ENCODE measurements at places on chromosomes 7 and 10.

GRCh38 chr10:24408365-24408764, 199.4 kb downstream of the KIAA1217 start:
- no peak for DNase-seq

DNA sequence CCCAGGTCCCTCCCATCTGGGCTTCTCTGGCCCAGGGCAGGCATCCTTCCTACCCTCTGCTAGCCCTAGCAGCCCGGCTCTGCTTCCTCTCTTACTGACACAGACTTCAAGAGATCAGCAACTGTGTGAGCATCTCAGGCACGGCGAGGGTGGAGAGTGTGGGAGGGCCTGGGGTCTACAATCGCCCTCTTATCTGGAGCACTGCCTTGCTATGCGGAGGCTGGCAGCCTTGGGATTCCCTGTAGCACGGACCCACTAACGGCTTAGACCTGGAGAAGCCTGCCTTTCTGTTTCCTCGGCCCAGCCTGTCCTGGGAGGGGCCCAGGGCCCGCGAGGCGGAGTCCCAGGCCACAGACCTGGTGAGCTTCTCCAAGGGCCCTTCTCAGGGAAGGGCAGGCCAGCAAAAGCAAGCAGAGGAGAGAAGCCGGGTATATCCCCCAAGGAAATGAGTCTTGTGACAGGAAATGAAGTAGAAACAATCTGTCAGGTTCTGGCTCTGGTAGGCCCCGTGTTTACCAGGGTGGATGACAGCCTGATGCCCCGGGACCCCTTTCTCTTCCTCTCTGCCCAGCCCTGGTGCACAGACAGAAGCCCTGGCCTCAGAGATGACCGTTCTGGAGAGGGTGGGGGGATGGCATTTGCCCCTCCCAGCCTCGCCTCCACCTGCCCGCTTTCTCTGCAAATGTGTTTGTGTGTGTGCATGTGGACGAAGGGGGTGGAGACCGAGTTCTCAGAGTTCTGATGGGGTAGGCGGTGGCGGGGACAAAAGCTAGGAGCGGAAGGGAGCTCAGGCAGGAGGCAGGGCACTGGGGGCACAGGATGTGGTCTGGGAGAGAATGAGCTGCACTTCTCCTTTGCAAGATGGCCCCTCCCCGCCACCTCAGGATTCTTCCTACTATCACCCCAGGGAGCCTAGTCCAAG, 2.5 kb downstream of the LRCH4 start:
- peak; percentile 43 for DNase-seq

- no peak for DNase-seq
Observed at GRCh38 chr7:34672430-34672829, 14.4 kb downstream of the NPSR1 start.

DNA sequence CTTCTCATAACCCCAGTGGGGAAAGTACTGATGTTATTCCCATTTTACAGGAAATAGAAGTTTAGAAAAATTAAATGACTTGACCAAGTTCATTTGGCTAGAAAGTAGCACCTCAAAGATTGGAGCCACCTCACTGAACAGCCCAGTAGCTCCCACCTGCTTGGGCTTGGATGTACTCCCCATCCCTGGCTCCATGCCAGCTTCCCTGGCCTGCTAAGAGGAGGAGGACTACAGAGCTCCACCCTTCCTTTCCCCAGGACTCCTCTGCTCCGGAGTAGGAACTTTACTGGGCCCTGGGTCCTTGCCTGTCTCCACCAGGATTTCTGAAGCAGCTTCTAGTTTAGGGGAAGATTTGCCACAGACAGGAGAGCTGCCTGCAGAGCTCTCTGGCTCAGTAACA, 3.1 kb downstream of the HPS6 start:
- DNase-seq = no peak

DNA sequence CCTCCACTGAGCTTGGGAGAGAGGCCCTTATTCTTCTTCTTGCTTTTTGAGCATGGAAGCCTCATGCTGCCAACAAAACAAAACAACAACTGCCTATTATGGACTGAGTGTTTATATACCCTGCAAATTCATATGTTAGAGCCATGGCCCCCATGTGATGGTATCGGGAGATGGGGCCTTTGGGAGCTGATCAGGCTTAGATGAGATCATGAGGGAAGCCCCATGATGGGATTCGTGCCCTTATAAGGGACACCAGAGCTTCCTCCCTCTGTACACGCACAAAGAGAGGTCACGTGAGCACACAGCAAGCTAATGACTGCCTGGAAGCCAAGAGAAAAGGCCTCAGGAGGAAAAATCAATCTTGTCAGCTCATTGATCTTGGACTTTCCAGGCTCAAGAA, 235.0 kb downstream of the FANK1 start:
- no peak for DNase-seq

DNA sequence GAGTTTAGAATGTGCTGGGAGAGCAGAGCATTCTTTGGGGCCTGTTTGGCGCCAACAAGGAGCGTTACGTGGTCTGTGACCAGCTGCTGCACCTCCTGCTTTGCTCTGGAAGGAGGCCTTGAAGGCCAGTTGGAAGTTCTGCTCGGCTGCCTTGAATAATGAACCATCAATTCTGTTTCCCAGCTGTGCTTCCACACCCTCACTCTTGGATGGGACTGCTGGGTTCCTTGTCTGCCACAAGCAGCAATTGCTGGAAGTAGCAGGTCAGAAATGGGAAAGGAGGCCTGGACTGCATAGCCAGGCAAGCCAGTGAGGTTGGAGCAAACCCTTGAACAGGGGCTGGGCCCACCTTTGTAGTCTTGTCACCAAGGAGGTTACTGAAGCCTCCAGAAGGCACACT, 86.6 kb upstream of the INSYN2A start:
- DNase-seq = no peak

GRCh38 chr7:149293946-149294633, 32.1 kb downstream of the ZNF783 start:
- DNase-seq = no peak

- no peak for DNase-seq
Observed at GRCh38 chr10:88253622-88254021, 329.5 kb downstream of the RNLS start.

DNA sequence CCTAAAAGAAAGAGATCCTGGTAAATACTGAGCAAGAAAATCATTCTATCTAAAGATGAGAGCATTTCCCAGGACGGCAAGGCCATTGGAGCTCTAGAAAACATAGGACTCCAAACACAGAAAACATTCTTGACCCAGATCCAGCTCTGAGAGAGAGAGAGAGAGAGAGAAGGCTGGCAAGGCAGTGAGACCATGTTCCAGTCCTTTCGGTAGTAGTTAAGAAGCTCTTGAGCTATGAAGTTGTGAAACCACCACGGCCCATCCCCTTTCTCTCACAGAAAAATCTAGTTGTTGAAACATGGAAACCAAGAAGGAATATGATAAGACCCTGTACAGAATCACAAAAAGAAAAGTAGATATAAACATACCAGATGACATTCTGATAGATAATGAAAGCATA, 212.4 kb upstream of the NPSR1 start:
- no peak for DNase-seq

GRCh38 chr10:69345402-69345801, 67.1 kb downstream of the HK1 start:
- no peak for DNase-seq

- no peak for DNase-seq
Observed at GRCh38 chr10:45515630-45516029, 141.6 kb downstream of the ALOX5 start.

DNA sequence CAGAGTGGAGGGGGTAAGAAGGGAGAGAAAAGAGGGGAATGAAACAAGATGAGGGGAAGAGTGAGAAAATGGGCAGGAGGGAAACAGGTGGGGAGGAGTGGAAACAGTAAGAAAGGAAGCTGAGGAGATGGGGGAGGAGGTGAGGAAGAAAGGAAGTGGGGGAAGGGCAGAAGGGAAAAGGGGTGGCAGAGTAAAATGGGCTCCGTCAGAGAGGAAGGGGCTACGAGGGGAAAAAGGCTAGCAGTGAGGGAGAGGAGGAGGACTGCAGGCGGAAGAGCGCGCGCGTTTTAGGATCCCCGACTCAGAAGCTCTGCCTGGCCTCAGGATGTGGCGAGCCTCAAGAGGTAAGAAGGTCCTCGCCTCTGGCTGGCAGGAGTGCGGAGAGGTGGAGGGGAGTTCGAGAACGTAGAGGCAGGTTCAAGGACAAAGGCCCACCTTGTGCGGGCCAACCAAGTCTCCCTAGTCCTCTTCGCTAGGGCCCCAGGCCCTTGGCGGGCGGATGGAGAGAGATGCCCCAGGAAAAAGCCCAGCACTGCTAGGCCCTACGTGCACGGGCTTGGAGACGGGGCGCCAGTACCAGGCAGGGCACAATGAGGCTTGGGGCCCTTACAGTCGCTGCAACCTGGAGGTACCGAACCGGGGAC, 5.8 kb upstream of the NKX2-3 start:
- no peak for DNase-seq

- no peak for DNase-seq
Observed at GRCh38 chr7:18978108-18978495, 139.3 kb downstream of the TWIST1 start.

- DNase-seq = no peak
Observed at GRCh38 chr7:76077435-76077834, 29.5 kb downstream of the MDH2 start.

DNA sequence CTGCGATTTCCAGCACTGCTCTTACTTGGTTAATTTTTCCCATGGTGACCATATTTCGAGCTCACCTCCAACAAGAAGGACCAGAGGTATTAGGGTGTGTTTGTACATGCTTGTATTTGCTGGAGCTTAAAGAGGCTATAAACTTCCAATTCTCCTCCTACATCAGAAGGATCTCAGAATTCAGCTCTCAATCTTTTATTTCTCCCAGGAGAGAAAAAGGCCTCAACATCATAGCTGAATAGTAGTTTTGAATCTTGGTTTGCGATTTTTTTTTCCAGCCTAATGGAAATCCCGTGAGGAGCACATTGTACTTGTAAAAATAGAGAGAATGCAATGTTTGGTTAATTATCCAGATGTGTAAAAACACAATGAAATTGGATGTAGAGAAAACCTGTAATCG, 69.7 kb downstream of the CPVL start:
- no peak for DNase-seq

Data from activated T-helper 9 cell treated with anti-CD3 and anti-CD28 coated beads, Interleukin-2, amount 50 U/mL, for 16 hours (primary cell).